Stimulated activated CD8-positive, alpha-beta memory T cell treated with anti-CD3 and anti-CD28 coated beads, Interleukin-2, amount 100 ng/mL, for 1 hour (primary cell): ENCODE measurements at places on chromosomes 12 and 14.

DNA sequence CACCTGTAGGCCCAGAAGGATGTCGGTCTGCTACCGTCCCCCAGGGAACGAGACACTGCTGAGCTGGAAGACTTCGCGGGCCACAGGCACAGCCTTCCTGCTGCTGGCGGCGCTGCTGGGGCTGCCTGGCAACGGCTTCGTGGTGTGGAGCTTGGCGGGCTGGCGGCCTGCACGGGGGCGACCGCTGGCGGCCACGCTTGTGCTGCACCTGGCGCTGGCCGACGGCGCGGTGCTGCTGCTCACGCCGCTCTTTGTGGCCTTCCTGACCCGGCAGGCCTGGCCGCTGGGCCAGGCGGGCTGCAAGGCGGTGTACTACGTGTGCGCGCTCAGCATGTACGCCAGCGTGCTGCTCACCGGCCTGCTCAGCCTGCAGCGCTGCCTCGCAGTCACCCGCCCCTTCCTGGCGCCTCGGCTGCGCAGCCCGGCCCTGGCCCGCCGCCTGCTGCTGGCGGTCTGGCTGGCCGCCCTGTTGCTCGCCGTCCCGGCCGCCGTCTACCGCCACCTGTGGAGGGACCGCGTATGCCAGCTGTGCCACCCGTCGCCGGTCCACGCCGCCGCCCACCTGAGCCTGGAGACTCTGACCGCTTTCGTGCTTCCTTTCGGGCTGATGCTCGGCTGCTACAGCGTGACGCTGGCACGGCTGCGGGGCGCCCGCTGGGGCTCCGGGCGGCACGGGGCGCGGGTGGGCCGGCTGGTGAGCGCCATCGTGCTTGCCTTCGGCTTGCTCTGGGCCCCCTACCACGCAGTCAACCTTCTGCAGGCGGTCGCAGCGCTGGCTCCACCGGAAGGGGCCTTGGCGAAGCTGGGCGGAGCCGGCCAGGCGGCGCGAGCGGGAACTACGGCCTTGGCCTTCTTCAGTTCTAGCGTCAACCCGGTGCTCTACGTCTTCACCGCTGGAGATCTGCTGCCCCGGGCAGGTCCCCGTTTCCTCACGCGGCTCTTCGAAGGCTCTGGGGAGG, at the start of gene LTB4R:
TSS of gene LTB4R (plus strand) at position 857 of the 959 bp plus-strand sequence. CDS start 4,150 bp downstream, outside the sequence.
- DNase-seq, result peak; percentile 45

- DNase-seq, result no peak
Observed at GRCh38 chr14:104594310-104595046, 10.1 kb downstream of the TMEM179 start.

DNA sequence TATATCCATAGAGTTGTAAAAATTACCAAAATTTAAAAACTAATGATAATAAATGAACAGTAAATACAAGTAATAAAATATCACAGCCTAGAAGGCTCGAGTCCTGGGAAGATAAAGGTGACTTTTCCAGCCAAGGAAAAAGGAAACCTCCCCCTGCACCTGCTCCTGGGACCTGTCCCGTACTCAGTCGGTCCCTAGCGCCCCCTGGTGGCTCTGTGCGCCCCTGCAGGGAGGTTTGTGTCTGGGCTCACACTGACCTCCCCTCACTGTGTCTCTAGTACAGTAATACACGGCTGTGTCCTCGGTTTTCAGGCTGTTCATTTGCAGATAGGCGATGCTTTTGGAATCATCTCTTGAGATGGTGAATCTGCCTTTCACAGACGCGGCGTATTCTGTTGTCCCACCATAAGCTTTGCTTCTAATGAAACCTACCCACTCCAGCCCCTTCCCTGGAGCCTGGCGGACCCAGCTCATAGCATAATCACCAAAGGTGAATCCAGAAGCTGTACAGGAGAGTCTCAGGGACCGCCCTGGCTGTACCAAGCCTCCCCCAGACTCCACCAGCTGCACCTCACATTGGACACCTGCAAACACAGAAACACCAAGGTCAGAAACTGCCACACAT, 1030.4 kb downstream of the TMEM121 start:
- DNase-seq, result peak; percentile 56

DNA sequence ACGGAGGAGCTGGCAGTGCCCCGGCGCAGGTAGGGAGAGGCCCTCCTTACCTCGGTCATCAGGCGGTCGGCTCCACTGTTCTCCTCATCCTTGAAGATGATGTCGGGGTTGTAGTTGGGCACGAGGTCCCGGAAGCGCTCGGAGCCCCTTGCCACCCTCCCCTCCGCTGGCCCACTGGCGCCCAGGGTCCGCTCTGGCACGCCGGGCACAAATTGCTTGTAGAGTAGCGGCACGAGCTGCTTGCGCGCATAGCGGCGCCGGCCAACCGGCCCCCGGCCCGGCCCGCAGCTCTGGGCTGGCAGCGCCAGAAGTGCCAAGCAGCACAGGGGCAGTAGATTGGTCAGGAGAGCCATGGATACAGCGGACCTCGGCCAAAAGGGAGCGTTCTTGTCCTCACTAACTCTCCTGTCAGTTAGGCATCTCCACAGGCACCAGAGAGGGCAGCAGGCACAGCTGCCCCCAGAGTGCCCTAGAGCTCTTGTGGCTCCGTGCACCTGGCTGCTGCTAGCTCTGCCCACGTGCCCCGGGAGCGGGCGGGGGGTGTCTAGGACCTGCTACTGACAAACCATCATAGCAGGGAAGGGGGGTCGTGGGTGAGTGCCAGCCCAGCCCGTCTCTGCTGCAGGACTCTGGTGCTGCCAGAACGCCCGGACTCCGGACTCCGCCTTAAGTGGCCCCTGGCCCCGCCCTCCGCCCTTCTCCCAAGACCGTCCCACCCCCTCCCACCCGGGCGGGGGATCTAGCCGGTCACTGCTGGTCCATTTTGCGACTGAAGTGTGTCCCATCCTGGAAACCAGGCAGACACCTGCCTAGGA, at the start of gene DHH:
TSS of gene DHH (minus strand) at position 642 of the 815 bp plus-strand sequence. CDS start at position 353, 289 bp downstream.
- DNase-seq, result no peak

- no peak for DNase-seq
Observed at GRCh38 chr14:81415781-81416180, 15.7 kb upstream of the STON2 start.
